ENCODE measurements at places on chromosomes 11 and 22. TPM values are rescaled to one million over a fixed set of nuclear protein-coding genes. Genes with fewer than 3 reads are reported as not detected.
A peak's percentile ranks its signal among the peaks of the same experiment; 100 is the strongest.

Gene IZUMO1R
- not detected for total RNA-seq

DNA sequence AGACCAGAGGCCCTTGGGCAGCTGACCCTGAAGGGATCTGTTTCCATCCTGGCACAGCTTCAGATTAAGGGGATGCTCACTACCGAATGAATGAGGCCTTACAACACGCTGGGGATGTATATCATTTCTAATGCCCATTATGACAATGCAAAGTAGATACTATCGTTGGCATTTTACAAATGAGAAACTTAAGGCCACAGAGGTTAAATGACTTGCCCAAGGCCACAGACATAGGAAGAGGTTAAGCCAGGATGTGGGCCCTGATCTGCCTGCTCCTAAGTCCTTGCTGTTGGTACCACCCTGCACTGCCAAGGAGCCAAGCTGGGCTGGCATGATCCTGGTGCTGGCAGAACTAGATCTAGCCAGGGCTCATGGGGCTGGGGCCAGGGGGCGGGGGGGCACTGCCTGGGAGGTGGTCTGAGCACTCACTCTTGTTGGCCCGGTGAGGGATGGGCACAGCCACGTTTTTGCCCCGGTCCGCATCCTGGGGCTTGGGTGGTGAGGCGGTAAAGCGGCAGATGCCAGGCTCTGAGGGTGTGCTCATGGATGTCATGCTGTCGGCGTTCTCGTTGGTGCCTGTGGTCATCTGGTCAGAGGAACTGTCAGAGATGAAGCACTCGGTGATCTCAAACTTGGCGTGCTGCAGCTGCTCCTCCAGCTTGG lies 102.8 kb downstream of the CEP164 start:
- no peak for DNase-seq

- DNase-seq, result no peak
Measured at GRCh38 chr11:92332986-92333385, 108.4 kb downstream of the FAT3 start.

Gene CECR2
- total RNA-seq, result 4.8 TPM

DNA sequence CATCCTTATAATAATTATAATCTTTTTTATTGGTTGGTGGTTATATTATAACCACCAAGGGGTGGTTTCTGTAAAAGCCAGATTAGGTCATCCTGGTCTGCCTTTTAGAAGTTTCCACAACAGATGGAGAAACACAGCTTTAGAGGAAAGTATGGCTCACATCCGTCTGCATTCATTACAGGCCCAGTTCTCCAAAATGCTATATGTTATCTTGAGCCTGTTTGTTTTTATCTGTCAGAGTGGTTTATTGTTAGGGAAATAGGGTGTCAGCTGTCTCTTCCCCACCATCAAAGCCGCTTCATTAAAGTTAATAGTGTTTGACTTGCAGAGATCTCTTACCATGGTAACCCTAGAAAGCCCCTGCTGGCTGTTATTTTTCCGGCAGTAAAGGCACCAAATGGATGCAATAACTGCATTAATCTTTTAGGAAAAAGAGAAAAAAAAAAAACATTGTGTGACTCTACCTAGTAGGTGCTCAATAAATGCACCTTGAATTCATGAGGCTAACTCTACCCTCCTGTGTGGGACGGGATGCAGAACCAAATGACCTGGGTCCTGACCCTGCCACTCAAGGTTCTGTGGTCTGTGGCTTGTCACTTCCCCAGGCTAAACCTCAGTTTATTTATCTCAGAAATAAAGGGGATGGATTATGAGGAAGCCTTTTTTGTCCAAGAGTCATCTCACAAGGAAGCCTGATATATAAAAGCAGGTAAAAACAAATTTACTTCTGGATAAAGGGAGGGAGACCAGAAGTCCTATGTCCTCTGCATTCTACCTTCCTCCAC lies 118.3 kb downstream of the WT1 start:
- DNase-seq, result no peak

DNA sequence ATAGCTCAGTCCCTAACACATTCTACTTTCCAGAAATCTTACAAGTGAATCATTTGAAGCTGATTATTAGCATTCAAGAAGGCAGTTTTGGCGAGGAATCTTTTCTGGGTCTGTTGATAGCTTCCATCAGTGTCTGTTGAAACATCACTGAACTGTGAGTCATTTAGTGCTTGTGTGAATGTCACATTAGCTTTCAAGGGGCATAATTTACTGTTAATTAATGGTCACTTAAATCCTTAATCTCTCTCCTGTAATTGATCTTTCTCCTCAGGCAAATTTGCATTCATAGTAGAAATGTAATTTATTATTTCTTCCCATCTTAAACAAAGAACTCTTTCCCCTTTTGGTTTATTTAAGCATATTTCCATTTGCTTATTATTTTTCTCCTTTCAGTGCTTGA lies 2.6 kb downstream of the HTR3B start:
- no peak for DNase-seq

Gene HBE1
- 21.8 TPM for total RNA-seq

DNA sequence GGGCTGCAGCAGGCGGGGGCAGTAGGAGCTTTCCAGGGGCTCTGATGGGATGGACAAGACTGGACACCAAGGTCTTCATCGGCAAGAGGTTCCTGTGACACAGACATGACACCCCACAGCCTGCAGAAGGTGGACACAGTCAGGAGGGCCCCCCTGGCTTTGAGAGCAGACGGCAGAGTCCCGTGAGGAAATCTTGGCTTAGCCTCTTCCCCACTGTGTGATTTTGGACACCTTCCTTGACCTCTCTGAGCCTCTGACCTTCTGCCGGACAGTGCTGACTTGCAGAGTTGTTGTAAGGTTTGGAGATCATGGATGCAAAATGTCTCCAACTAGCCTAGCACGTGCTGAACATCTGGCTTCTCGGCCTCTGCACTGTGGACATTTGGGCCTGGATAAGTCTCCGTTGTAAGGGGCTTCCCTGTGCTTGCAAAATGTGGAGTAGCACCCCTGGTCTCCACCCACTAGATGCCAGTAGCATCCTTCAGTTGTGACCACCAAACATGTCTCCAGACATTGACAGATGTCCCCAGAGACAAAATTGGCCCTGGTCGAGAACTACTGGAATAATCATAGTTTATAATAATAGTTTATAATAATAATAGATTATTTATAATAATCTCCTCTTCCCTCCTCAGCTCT lies 54.6 kb downstream of the MCM5 start:
- DNase-seq, result peak; percentile 74

GRCh38 chr11:92653454-92653853 lies 316.0 kb upstream of the MTNR1B start:
- no peak for DNase-seq

DNA sequence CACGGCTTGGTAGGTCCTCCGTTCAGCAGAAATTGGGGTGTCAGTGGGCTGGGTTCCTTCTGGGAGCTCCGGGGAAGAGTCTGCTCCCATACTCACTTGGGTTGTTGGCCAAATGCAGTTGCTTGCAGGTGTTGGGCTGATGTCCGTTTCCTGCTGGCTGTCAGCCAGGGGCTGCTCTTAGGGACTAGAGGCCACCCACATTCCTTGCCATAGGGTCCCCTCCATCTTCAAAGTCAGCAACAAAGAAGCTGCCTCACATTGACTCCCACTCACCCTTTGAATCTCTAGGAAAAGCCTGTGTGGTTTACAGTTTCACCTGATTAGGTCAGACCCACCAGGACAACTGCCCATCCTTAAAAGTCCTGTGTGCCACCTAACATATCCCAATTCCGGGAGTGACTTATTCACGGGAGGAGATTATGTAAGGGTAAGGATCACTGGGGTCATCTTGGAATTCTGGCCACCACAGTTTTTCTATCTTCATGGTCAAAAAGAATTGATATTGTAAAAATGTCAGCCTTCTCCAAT lies 43.0 kb downstream of the TPCN2 start:
- DNase-seq, result no peak

GRCh38 chr11:113796663-113797259 lies 17.2 kb downstream of the CLDN25 start:
- peak; percentile 62 for DNase-seq

DNA sequence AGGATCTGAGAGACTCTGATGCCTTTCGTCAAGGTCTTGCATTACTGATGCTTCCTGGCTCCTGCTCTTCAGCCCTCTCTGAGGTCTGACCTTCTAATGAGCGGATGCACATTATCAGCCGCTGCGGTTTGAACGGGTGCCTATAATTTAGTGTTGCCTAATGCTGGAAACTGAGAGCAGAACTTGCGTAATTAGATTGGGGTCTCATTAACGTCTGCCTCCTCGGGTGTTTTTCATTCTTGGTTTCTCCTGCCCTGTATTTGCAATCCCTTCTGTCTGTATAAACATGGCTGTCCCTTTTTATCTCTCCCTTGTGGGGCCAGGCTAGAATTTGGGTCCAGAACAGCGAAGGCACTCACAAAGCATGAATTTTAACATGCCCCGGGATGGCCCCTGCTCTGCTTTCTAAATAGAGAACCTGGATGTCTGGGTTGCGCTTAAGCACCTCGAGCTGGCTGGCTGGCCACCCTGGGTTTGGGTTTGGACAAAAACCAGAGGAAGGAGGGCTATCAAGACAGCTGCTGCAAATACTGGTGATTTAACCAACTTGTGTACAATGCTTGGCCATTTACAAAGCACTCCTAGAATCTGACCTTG lies 118.6 kb downstream of the TIMP3 start:
- peak; percentile 15 for DNase-seq

GRCh38 chr22:28397306-28397705 lies 282.3 kb downstream of the TTC28 start:
- no peak for DNase-seq

DNA sequence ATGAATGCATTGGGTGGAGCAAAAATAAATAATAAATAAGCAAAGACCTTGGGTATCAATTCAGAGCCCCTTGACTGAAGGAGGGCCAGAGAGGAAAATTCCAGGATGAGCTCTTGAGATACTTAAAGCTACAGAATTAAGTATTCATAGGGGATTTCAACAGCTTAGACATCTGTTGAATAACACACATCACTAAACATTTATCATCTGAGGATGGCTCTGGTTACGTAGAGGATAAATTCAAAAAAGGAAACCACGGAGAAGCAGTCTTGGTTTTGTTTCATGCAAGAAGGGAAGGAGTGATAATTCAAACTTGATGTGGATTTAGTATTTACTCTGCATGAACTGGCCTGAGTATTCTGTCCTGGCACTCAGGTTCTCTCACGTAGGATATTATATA lies 29.8 kb downstream of the ARHGAP42 start:
- no peak for DNase-seq

GRCh38 chr11:128905345-128906184 lies 14.4 kb downstream of the KCNJ5 start:
- peak; percentile 56 for DNase-seq

DNA sequence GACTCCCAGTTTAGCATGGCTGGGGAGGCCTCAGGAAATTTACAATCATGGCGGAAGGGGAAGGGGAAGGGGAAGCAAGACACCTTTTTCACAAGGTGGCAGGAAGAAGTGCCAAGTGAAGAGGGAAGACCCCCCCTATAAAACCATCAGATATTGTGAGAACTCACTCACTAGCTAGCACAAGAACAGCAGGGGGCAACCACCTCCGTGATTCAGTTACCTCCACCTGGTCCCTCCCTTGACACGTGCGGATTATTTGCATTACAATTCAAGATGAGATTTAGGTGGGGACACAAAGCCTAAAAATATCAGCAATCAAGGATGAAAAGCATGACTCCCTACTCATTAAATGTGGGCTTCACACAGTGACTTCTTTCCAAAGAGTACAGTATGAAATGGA lies 155.0 kb upstream of the CCDC90B start:
- no peak for DNase-seq

- DNase-seq, result no peak
Measured at GRCh38 chr11:10518123-10518522, 22.9 kb downstream of the RNF141 start.

DNA sequence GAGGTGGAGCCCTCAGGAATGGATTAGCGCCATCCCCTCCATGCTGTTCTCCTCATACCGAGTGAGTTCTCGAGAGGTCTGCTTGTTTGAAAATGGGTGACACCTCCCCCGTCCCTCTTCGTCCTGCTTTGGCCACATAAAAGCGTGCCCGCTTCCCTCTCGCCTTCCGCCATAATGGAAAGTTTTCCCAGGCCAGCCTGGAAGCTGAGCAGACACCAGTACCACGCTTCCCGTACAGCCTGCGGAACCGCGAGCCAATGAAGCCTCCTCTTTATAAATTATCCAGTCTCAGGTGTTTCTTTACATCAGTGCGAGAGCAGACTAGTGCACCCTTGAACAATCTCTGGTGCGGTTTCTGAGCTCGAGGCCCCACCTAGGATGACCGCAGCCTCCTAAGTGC lies 12.8 kb downstream of the ALG12 start:
- no peak for DNase-seq

DNA sequence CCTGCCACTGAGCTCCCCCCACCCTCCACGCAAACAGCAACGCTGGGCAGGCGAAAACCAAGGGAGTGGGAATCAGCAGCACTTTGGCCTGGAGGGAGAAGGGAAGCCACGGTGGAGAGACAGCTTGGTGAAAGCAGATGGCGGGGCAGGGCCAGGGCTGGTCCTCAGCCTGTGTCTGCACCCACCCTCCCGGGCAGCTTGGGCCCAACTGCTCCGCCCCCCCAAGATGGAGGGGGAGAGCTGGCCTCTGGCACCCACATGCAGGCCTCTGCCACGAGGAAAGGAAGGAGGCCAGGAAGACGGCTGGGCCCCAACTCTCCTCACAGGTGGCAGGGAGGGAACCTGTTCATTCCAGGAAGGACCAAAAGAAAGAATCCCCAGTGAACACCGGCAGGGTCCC lies 17.8 kb downstream of the MAFF start:
- no peak for DNase-seq

GRCh38 chr11:94806014-94806413 lies 37.9 kb downstream of the AMOTL1 start:
- DNase-seq, result no peak

DNA sequence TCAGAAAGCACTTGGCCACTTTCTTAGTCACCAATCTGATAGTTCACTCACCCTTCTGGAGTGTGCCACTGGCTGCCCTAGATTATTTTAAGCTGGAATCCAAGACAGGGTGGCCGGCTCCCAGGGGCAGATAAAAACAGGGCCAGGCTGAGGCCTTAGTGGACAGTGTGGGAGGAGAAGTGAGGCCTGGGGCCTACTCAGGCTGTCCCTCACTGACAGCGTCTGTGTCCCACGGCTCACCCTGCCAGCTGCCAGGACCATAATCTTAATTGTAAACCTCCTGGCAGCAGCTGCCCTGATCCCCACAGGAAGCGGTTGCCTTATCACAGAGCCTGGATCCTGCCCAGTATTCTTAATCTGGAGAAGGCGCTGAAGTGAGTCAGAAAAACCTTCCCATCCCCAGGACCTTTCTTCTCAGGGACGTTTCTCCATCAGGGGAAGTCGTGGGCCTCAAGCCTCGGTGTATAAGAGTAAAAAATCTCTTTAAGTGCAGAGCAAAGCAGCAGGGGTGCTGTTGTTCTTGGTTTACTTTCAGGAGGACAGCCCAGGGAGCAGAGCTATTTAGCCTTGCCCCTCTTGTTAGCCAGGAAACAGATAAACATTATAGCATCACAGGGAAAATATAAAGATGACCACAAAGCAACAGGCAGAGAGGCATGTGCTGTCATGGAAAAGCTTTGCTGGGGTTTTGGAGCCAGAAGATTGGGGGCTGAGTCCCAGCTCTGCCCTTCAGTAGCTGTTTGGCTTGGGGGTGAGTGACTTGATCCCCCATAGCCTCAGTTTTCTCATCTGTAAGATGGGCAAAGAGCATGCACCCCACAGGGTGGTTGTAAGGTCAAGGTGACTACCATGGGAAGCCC lies 39.6 kb downstream of the TSPAN18 start:
- no peak for DNase-seq

GRCh38 chr11:7353100-7353499 lies 101.4 kb downstream of the SYT9 start:
- DNase-seq, result peak; percentile 71

Gene RHOD
- total RNA-seq, result not detected

Gene MRPL49
- total RNA-seq, result 53.9 TPM

Gene EPS8L2
- total RNA-seq, result 0.61 TPM

Gene KRTAP5-10
- 0.53 TPM for total RNA-seq

Gene HPX
- total RNA-seq, result not detected

GRCh38 chr22:38049812-38050619 lies 7.2 kb upstream of the PICK1 start:
- no peak for DNase-seq

Measured in SK-MEL-5 (cell line).